Heart right ventricle (tissue), 16 donors: ENCODE measurements at places on chromosomes 2 and 18. TPM values are rescaled to one million over a fixed set of nuclear protein-coding genes. Genes with fewer than 3 reads are reported as not detected.

The C18orf54 gene
- polyA plus RNA-seq = 0.45 TPM

The COX5B gene
- polyA plus RNA-seq = 5,403 TPM

The RFTN2 gene
- 2.0 TPM for polyA plus RNA-seq

The MROH2A gene
- not detected for polyA plus RNA-seq

The ERFE gene
- polyA plus RNA-seq = 0.68 TPM

The CCDC74A gene
- polyA plus RNA-seq = 1.2 TPM

The GCG gene
- polyA plus RNA-seq = 0.32 TPM

The B3GNT2 gene
- polyA plus RNA-seq = 10.4 TPM

The ZNF385B gene
- 0.26 TPM for polyA plus RNA-seq

The OSBPL6 gene
- polyA plus RNA-seq = 1.1 TPM

The SGPP2 gene
- 3.4 TPM for polyA plus RNA-seq

The NT5C1B gene
- not detected for polyA plus RNA-seq

The EPB41L3 gene
- 4.0 TPM for polyA plus RNA-seq

The TOGARAM2 gene
- 68.3 TPM for polyA plus RNA-seq

The KIF5C gene
- 0.25 TPM for polyA plus RNA-seq

The CFC1 gene
- polyA plus RNA-seq = not detected

The CLHC1 gene
- 1.7 TPM for polyA plus RNA-seq

The UGT1A4 gene
- not detected for polyA plus RNA-seq

The KCNG2 gene
- polyA plus RNA-seq = not detected

The LOXHD1 gene
- 0.19 TPM for polyA plus RNA-seq

The RPRM gene
- not detected for polyA plus RNA-seq

The FIGN gene
- 2.1 TPM for polyA plus RNA-seq

The SNRPD1 gene
- polyA plus RNA-seq = 16.6 TPM

The MSGN1 gene
- not detected for polyA plus RNA-seq

The SERPINB3 gene
- polyA plus RNA-seq = not detected

The CYP27A1 gene
- 8.9 TPM for polyA plus RNA-seq

The CSRNP3 gene
- 0.77 TPM for polyA plus RNA-seq

The GALM gene
- 6.5 TPM for polyA plus RNA-seq

The WIPF1 gene
- 9.1 TPM for polyA plus RNA-seq

The SLC4A3 gene
- polyA plus RNA-seq = 341 TPM

The GPN1 gene
- polyA plus RNA-seq = 25.6 TPM

The COLEC12 gene
- 2.8 TPM for polyA plus RNA-seq

The CCDC148 gene
- polyA plus RNA-seq = 0.51 TPM
